ENCODE measurements at places on chromosomes 3 and 15.

DNA sequence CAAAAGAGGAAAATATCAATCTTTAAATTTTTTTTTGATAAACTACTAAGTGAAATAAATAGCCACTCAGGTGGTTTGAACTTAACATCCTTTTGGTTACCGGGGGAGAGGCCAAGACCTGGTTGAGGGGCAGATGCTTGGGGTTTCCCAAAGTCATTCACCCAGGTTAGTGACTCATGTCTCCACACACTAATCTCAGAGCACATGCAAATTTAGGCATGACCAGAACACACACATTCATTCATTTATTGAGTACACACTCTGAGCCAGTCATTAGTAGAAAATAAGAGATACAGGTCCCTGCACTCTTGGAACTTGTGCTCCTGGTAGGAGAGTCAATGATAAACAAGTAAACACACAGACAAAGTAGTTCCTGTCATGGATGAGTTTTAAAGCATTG is 7.3 kb downstream of the ILDR1 start:
- no peak for DNase-seq

GRCh38 chr3:186814100-186814499 is 7.8 kb upstream of the RFC4 start:
- DNase-seq = no peak

DNA sequence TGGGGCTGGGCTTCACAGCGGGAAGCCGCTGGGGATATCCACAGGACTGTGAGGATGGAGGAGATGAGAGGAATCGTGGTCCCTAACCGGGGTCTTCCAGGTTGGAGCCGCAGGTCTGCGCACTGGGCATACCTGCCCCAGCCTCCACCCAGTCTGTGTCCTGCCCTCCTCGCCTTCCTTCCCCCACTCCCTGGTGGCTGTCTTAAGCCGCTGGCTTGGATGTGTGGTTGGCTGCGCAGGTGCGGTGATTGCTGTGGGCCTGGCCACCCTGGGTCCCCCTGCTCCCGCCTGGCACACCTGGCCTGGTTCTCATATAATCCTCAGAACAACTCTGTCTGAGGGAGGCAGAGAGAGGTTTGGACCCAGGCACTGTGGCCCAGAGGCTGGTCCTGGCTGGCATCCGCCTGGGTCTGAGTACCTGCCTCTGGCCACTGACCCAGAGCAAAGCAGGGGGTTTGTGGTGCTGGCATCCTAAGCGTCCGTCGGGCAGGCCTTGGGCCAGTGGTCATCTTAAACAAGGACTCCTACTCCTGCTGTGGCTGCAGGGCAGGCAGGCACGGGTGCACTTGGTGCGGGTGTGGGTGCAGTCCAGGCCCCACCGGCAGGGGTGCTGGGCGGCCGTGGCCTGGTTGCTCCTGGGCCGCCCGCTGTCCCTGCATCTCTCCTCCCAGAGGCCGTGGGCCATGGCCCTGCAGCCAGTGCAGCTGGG is 18.7 kb downstream of the PLXNA1 start:
- DNase-seq = no peak

DNA sequence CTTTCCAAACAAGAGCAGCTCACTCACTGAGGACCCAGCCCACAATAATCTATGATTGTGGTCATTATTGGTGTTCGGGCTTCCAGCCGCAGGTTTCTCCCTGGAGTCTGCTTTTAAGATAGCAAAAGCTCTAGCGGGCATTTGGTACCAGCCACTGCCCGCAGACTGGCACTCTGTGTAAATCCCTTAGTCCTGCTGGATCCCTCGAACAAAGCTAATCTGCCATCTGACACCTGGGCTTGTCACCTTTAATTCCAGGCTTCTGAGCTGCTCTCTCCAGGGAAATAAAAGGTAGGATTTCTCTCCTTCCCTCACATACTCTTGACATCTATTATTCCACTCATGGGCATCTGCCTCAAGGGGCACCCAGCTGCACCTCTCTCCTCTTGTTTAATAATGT is 158.7 kb downstream of the PDCD6IP start:
- no peak for DNase-seq

DNA sequence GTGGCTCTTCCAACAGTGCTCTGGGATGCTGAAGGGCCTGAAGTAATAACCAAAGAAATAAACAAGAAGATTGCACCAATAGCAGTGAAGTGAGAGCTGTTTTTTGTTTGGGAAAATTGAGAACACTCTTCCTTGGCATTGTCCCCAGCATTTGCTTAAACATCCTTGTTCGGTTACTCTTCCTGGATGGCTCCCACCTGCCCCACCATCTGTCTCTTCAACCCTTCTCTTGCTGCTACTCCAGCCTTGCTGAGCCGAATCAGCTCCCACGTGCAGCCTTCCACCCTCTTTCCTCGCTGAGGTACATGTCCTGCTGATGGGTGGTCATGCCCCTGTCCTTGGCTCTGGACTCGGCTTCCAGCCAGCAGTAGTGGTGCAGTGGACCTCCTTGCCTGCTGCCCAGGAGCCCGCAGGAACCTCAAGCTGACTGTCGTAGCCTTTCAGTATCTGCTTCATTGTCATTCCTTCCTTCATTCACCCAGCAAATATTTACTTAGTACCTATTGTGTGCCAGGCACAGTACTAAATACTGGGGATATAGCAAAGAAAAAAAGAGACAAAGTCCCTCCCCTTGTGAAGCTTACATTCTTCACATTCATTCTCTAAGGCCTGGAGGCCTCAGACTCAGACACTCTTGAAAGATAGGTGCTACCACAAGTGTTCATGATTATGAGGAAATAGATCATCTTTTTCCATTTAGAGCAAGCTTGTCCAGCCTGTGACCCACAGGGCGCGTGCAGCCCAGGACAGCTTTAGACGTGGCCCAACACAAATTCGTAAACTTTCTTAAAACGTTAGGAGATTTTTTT is 17.1 kb upstream of the VILL start:
- no peak for DNase-seq

GRCh38 chr3:25540273-25540672 is 112.2 kb downstream of the RARB start:
- peak; percentile 48 for DNase-seq

GRCh38 chr3:151371526-151371925 is 13.0 kb downstream of the P2RY12 start:
- no peak for DNase-seq

DNA sequence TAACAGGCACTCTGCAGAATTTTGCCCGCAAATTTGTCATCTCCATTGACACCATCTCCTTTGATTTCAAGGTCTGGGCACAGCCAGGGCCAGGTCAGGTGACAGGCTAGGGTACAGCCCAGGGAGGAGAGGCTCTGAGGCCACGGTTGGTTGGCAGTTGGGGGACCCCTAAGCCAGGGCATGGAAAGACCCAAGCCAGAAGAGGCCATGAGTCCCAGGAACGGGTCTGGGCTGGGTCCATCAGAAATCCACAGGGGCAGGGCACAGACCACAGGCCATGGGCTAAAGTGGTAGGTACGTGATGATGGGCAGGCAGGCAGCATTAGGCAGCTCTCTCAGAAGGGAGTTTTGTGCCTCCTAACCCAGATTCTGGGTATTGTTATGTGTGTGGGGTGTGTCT is 45.8 kb downstream of the SEMA3G start:
- no peak for DNase-seq

DNA sequence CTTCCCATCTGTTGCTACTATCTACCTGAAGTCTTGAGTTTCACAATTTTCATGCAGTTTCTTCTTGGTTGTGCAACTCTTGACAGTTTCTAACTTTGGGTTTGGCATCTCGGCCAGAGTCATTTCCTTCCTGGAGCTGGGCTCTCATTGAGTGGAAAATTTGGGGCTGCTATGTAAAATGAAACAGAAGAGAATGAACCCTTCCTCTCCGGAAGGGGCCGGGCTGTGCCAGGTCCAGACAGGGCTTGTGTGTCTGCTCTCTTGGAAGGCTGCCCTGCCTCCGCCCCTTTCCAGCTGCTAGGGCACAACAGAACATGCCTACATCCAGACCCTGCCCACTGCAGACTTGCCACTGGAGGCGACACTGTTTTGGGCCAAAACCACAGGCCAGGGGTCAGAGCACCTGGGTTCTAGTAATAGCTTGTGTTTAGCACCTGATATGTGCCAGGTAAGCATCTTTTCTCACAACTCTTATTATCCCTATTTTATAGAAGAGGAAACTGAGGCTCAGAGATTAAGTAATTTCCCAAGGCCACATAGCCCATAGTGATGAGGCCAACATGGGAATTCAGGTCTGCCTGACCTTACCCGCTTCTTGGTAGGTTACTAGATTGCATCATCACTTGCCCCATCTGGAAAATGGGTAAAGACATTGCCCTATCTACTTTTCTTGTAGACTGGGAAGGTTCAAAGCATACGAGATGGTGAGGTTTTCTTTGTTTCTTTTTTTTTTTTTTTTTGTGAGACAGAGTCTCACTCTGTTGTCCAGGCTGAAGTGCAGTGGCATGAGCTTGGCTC is 25.0 kb downstream of the IRAK2 start:
- DNase-seq = peak; percentile 92

DNA sequence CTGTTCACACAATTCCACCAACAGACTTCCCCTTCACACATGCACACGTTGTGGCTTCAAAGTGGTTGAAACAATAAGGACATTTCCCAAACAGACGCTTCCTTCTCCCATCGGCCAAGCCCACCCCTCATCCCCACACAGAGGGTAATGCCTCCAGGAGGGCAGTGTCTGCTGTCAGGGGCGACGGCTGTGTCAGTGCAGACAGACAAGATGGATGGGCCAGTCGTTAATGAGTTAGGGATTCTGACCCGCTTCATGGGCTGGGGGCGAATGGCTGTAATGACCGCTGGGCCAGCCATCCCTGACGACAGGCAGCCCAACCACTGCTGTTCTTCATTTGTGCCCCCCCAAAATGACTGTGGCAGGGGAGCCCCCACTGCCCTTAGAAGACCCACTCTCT is 20.2 kb upstream of the SKIC8 start:
- no peak for DNase-seq

DNA sequence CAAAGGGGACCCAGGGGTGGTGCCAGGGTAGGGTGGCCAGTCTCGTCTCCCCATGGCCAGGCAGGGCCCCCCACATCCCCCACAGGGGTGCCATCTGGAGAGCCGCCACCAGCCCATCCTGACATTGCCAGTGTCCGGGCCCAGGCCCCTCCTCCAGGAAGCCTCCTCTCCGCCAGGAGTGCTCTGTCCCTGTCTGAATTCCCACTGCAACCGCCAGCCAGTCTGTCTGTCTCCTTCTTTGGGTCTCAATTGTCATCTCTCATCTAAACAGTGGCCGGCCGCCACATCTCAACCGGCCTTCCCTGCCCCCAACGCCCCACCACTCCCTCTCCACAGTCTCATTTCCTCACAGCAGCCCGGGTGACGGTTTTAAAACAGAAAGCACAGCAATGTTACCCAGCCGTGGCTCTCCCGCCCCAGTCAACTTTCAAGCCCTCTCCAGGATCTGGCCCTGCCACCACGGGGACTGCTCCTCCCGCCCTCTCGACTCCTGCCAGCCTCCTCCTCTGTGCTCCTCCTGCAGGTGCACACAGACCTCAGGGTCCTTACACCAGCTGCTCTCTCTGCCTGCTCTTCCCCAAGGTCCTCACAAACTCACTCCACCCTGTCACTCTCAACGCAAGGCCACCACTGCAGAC is 57.0 kb downstream of the IQSEC1 start:
- no peak for DNase-seq

DNA sequence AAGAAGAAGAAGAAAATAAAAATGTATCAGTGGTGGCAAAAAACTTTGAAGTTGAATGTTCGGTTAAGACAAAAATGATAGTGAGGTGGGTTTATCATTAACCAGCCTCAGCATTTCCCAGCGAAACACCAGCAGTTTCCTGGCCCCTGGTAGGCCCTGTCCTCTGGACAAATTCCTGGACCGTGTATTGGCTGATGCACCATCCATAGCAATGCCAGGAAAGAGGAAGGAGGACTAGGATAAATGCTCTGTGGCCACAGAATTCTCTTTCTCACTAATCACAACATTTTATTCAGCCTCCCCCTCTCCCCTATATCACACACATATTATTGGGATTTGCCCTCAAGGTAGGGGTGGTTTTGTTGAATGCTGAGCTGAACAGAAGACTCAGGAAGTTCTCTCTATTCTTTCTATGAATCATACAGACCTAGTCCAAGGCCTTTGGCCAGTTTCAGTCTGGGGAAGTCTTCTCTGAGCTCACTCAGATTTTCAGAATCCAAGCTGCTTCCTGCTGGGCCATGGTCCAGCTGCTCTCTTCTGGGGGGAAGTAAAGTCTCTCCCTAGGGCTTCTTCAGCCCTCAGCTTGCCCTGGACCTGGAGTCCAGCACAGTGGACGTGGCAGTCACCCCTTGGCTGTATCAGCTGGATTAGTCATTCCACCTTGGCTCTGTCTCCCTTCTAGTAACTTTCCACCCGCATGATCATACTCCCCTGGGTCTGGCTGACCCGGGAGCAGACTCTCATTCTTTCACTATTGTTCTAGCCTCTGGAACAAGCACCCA is 27.6 kb downstream of the SLC28A1 start:
- DNase-seq = peak; percentile 63

- no peak for DNase-seq
These were observed 145.9 kb downstream of the MEIS2 start for GRCh38 chr15:36954486-36954885.

- no peak for DNase-seq
These were observed 19.7 kb upstream of the STIMATE start for GRCh38 chr3:52917044-52917443.

- DNase-seq = no peak
These were observed 83.3 kb upstream of the SNRK start for GRCh38 chr3:43203022-43203421.

DNA sequence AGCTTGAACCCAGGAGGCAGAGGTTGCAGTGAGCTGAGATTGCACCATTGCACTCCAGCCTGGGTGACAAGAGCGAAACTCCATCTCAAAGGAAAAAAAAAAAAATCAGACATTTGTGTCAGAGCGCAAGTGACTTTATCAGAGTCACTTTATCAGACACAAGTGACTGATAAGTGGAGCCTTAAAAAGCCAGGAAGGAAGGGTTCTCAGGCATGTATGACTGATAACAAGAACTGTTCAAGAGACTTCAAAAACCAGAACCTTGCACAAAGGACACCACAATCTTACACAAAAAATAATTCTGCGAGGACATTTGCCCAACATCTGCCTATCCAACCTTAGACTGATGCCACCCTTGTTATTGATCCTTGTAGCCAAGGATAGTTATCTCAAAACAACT is 13.3 kb upstream of the CFAP44 start:
- no peak for DNase-seq

DNA sequence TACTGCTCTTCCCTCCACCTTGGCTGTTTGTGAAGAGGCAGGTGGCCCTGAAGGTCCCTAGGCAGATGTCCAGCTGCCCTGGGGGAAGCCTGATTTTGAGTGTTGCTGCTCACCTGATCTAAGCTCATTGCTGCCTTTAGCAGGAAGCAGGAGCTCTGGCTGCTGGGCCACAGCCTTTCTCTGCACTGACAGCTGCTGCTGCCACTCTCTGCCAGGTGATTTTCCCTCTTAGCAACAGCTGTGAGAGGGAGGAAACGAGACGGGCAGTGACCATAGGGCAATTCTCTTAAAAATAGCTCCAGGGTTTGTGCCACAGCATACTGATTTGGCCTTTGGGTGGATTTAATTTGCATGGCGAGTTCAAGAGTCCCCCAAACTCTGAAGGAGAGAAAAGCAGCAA is 415.8 kb upstream of the SEMA6D start:
- no peak for DNase-seq

- DNase-seq = no peak
These were observed 34.1 kb downstream of the ATP10A start for GRCh38 chr15:25829073-25829472.

- no peak for DNase-seq
These were observed 276.7 kb upstream of the TBC1D5 start for GRCh38 chr3:18019161-18019495.
